ENCODE measurements at places on chromosomes 1 and 21. TPM values are rescaled to one million over a fixed set of nuclear protein-coding genes. Genes with fewer than 3 reads are reported as not detected.

GRCh38 chr1:19450811-19451515 is 34.4 kb downstream of the CAPZB start:
- DNase-seq: peak; percentile 97
- peaks cover 94% of the 10 kb centered on the region for H3K4me1 ChIP-seq
- H3K27me3 ChIP-seq: no peaks in the 10 kb centered on the region
- H3K27ac ChIP-seq: peak overlapping the region; percentile 95
- H3K4me3 ChIP-seq: peak overlapping the region; percentile 40
- H3K36me3 ChIP-seq: no peaks in the 10 kb centered on the region

DNA sequence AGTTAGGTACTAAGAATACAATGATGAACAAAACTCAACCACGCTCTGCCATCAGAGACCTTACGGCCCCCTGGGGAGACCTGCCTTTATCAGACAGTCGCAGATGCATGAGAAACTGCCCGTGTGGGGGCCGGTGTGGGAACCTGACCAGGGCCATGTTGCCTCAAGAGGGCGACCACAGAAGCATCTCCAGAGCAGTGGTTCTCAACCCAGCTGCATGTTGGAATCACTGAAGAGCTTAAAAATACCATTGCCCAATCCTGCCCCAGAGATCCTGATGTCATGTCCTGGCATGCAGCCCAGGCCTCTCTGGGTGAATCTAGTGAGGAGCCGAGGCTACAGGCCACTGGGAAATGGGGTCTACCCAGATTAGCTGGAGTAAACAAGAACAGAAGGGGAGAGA is 108.7 kb downstream of the PRDM2 start:
- H3K4me1 ChIP-seq: no peaks in the 10 kb centered on the region
- DNase-seq: peak; percentile 40
- no peak overlapping the region for H3K27ac ChIP-seq
- no peak overlapping the region for H3K4me3 ChIP-seq
- no peaks in the 10 kb centered on the region for H3K36me3 ChIP-seq

DNA sequence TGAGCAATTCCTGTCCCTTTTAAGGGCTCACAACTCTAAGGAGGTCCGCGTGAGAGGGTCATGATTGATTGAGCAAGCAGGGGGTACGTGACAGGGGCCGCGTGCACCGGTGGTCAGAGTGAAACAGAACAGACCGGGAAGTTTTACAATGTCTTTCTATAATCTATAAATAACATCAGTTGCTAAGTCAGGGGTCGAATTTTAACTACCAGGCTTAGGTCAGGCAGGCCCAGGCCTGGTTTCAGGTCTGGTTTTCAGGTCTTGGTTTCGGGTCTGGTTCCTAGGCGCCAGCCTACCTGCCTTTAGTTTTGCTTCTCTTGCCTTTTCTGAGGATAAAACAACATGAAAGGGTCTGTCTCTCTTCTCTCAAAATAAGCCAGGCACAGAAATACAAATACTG is 476.0 kb upstream of the CAMK1G start:
- no peaks in the 10 kb centered on the region for H3K36me3 ChIP-seq
- no peak for DNase-seq
- H3K27ac ChIP-seq: no peak overlapping the region
- H3K27me3 ChIP-seq: 0 out of 2 replicates have a peak, but pooled peaks cover 7% of the 10 kb centered on the region

DNA sequence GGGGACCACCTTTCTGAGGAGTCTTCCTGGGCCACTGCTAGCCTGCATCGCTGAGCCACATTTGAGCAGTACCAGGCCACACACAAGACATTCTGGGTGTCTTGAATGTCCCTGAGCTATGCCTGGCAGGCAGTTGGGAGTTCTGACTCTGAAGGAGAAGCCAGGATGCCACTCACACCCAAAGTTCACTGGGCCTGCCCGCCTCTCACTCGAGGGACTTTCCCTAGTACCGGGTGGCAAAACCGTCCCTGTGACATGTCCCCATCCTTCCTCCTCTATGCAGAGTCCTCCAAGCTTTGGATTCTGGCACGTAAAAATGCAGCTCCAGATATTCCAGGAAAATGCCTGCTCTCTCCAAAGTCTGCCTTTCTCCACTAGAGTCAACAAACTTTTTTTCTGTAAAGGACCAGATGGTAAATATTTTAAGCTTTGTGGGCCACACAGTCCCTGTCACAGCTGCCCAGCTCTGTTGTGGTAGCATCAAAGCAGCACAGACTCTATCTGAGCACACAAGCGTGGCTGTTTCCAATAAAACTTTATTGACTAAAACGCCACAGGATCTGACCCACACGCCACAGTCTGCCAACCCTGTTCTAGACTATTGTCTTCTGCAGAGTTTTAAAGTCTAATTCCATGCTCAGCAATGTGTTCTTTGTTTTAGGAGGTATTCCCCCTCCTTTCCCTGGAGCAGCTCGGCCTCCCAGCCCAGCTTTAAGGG is 19.2 kb upstream of the GUCA2B start:
- no peak overlapping the region for H3K4me3 ChIP-seq
- DNase-seq: no peak
- no peaks in the 10 kb centered on the region for H3K4me1 ChIP-seq
- H3K27ac ChIP-seq: no peak overlapping the region
- H3K27me3 ChIP-seq: peaks cover 32% of the 10 kb centered on the region
- no peaks in the 10 kb centered on the region for H3K36me3 ChIP-seq

DNA sequence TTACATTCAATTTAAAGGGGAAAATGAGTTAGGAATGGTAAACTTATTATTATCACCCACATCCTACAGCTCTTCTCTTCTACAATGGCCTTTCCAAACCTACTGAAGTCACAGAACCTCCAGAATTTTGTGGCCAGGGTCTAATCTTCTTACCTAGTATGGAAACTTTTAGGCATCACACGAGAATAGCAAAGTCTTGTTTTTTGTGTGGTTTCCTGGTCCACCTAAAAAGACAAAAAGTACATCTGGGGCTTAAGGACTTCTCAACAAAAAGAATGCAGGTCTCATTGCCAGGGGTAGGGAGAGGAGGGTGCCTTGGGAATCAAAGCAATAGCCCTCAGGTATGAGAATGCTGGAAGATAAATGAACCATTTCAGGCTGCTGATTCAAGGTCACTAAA is 345.3 kb downstream of the LMX1A start:
- 0 out of 2 replicates have a peak, but pooled peaks cover 5% of the 10 kb centered on the region for H3K27me3 ChIP-seq
- no peaks in the 10 kb centered on the region for H3K4me1 ChIP-seq
- H3K4me3 ChIP-seq: no peak overlapping the region
- no peak overlapping the region for H3K27ac ChIP-seq
- DNase-seq: no peak

GRCh38 chr1:17207046-17207445 is 2.1 kb downstream of the PADI1 start:
- H3K36me3 ChIP-seq: no peaks in the 10 kb centered on the region
- H3K27me3 ChIP-seq: no peaks in the 10 kb centered on the region
- DNase-seq: peak; percentile 13
- no peak overlapping the region for H3K4me3 ChIP-seq

GRCh38 chr1:163673759-163674151 is 352.0 kb downstream of the NUF2 start:
- peak; percentile 74 for DNase-seq
- no peaks in the 10 kb centered on the region for H3K36me3 ChIP-seq
- peaks cover 11% of the 10 kb centered on the region for H3K4me1 ChIP-seq

GRCh38 chr1:231807541-231807940 is 181.0 kb downstream of the DISC1 start:
- no peaks in the 10 kb centered on the region for H3K27me3 ChIP-seq
- H3K4me1 ChIP-seq: peaks cover 26% of the 10 kb centered on the region
- H3K4me3 ChIP-seq: no peak overlapping the region
- no peak overlapping the region for H3K27ac ChIP-seq
- DNase-seq: peak; percentile 11
- H3K36me3 ChIP-seq: no peaks in the 10 kb centered on the region

GRCh38 chr1:220280249-220280648 is 8.0 kb upstream of the RAB3GAP2 start:
- H3K27ac ChIP-seq: no peak overlapping the region
- no peaks in the 10 kb centered on the region for H3K27me3 ChIP-seq
- no peaks in the 10 kb centered on the region for H3K4me1 ChIP-seq
- no peak overlapping the region for H3K4me3 ChIP-seq
- DNase-seq: no peak

DNA sequence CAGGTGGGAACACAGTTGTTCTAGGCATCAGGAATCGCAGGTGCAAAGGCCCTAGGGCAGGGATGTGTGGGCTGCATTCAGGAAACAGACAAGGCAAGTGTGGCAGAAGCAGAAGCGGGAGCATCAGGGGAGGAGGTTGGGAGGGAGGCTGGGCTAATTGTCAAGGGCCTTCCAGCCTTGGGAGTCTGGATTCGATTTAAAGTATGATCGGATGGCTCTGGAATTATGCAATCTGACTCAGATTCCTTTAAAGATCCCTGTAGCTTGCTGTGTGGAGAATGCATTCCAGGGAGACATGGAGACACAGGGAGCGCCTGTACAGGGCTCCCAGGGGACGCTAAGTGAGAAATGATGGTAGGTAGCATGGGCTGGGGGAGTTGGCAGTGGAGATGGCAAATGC is 86.5 kb downstream of the LACTBL1 start:
- no peak overlapping the region for H3K4me3 ChIP-seq
- H3K27ac ChIP-seq: no peak overlapping the region
- H3K27me3 ChIP-seq: no peaks in the 10 kb centered on the region
- DNase-seq: peak; percentile 88
- H3K36me3 ChIP-seq: no peaks in the 10 kb centered on the region

DNA sequence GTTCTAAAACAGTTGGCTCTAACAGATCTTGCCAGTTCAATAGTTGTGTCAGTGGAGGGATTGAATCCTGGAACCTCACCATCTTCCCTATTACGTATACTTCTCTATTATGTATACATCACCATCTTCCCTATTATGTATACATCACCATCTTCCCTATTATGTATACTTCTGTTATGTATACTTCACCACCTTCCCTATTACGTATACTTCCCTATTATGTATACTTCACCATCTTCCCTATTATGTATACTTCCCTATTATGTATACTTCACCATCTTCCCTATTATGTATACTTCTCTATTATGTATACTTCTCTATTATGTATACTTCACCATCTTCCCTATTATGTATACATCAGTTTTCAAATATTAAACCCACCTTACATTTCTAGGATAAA is 34.4 kb upstream of the HP1BP3 start:
- H3K4me1 ChIP-seq: no peaks in the 10 kb centered on the region
- DNase-seq: no peak
- H3K4me3 ChIP-seq: no peak overlapping the region
- peaks cover 37% of the 10 kb centered on the region for H3K36me3 ChIP-seq

GRCh38 chr1:231596337-231596791 is 30.2 kb upstream of the DISC1 start:
- H3K36me3 ChIP-seq: no peaks in the 10 kb centered on the region
- no peak for DNase-seq
- H3K4me1 ChIP-seq: peaks cover 13% of the 10 kb centered on the region

DNA sequence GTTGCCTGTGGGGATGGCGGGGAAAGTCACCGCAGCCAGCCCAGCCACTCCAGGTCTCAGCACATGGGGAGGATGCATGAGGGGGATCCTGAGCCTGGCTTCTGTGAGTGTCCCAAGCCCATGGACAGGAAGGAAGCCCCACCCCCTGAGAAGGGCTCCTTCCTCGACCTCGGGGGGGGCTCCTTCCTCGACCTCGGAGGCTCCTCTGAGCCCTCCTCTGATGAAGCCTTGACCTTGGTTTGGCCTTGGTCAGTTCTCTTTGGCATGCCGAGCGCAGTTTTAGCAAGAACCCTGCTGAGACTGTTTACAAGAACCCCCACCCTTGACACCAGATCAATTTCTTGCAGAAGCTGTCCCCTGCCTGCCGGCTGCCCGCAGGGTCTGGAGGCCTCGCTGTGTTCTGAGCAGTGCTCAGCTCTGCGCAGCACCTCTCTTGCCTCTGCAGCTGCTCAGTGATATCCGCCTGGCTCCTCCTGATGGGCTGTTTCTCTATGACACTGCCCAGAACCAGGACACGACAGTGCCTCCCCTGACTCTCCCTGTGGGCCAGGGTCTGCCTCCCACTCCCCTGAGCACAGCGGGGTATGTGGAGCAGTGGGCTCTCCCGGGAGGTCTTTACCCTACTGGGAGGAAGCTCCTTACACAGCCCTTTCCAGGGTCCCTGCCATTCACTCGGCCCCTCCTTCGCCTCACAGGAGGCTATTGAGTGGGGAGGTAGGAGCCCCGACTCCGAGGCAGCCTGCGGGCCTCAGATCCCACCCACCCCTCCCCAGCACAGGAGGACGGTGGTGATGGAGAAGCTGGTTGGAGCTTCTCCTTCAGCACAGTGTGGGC is 15.4 kb downstream of the ACTRT2 start:
- no peak overlapping the region for H3K4me3 ChIP-seq
- no peak for DNase-seq
- H3K4me1 ChIP-seq: no peaks in the 10 kb centered on the region
- H3K27me3 ChIP-seq: peaks cover 7% of the 10 kb centered on the region

DNA sequence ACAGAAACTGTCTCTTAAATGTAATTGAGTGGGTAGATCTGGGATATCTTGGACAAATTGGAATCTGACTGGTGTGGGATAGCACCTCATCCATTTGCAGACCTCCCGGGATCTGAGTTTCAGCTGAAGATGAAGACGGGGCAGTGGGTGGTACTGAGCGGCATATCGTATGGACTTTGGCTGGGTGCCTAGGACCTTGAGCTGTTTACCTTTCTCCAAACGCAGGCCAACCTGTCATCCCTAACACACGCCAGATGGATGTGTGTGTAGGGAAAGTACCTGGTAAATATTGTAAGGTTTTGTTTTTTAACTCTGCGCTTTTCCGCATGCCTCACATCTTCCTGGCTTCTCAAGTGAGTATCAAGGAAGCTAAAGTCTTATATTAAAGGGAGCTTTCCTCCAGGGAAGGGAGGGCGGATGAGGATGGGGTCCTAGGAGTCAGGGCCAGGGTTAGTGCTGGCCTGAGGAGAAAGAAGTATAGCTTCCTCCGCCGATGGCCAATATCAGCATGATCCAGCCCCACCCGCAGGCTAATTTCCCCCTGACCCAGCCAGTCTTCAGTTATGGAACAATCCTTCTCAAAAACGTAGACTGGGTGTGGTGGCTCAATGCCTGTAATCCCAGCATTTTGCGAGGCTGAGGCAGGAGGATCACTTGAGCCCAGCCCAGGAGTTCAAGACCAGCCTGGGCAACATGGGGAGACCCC is 26.2 kb downstream of the ATP8B2 start:
- no peak overlapping the region for H3K27ac ChIP-seq
- peaks cover 15% of the 10 kb centered on the region for H3K4me1 ChIP-seq
- H3K36me3 ChIP-seq: peaks cover 17% of the 10 kb centered on the region
- no peak for DNase-seq
- no peak overlapping the region for H3K4me3 ChIP-seq

DNA sequence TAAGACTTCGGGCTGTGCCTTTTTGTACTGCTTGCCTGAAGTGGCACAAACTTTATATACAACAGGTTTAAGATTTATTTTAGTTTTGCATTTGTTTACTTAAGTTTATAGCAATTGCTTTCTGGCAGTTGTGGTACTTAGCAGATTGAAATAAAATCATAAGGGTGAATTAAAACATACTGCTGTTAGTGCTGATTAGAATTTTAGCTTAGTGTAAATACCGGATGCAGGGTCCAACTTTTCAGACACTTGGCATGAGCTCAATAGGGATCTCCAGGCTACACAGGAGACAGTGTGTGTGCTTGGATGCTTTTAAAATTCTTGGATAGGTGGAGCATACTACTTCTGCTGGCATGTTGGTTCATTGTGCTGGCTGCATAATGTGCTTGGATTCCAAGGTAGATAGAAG is 159.6 kb downstream of the NFIA start:
- H3K36me3 ChIP-seq: no peaks in the 10 kb centered on the region
- no peaks in the 10 kb centered on the region for H3K27me3 ChIP-seq
- H3K4me1 ChIP-seq: no peaks in the 10 kb centered on the region

- no peak overlapping the region for H3K27ac ChIP-seq
- H3K27me3 ChIP-seq: no peaks in the 10 kb centered on the region
- H3K4me3 ChIP-seq: no peak overlapping the region
- no peaks in the 10 kb centered on the region for H3K36me3 ChIP-seq
- no peak for DNase-seq
Measured at GRCh38 chr1:162165528-162165927, 96.0 kb downstream of the NOS1AP start.

The PGLYRP3 gene
- total RNA-seq: not detected

The CCDC17 gene
- 1.4 TPM for total RNA-seq

The GPR137B gene
- total RNA-seq: 26.0 TPM

The MAP3K7CL gene
- 14.8 TPM for total RNA-seq
